ENCODE measurements at places on chromosomes 16 and 17. TPM values are rescaled to one million over a fixed set of nuclear protein-coding genes. Genes with fewer than 3 reads are reported as not detected.

MYO1C gene
- 148 TPM for total RNA-seq

STAT5B gene
- 15.0 TPM for total RNA-seq

NPIPB5 gene
- 49.4 TPM for total RNA-seq

NATD1 gene
- 2.6 TPM for total RNA-seq

FLII gene
- 606 TPM for total RNA-seq

GPR142 gene
- not detected for total RNA-seq

KRT31 gene
- 27.0 TPM for total RNA-seq

KRT23 gene
- 1.1 TPM for total RNA-seq

PIMREG gene
- total RNA-seq = 28.7 TPM

TOX3 gene
- not detected for total RNA-seq

KDM6B gene
- total RNA-seq = 4.5 TPM

SPATA32 gene
- not detected for total RNA-seq

GDPD3 gene
- total RNA-seq = 0.60 TPM

Measured in foreskin keratinocyte (primary cell).